ENCODE measurements at places on chromosomes 2 and 18.

DNA sequence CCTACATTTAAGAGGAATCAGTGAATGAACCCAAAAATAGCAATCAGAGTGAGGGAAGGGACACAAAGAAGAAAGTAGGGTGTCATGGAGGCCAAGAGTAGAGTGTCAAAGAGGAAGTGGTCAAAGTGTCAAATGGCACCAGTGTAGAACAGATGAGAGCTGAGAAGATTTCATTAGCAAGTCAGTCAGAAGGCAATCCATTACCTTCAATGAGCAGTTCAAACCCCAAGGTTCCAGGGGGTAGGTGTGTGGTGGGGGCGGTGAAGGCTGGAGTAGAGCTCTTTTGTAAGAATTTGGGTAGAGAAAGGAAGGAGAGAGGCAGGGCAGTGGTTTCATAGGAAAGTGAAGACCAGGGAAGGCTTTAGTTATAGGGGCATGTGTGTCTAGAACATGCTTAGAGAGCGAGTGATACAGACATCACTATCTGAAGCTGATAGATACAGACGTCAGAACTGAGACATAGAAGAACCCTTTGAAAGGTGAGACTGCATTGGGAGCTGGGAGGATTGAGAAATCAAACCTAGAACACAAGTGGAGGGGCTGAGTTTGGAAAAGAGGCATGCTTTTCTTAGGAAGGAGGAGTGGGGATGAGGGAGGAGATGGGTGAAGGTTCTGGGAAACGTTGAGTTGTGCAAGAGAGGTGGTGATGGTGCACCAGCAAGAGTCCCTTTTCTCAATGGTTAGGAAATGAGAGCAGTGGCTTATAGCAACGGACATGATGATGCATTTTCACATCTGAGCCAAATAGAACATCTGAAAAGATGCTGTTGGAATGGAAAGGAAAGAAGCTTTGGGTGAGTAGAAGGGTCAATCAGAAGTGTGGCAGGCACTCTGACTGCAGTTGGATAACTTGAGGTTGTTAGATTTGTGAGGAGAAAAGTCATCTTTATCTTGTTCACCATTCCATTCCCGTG lies 48.9 kb upstream of the IL1RL1 start:
- no peak for DNase-seq

- no peak for DNase-seq
Measured at GRCh38 chr2:178301649-178302238, 107.4 kb downstream of the OSBPL6 start.

- no peak for DNase-seq
Measured at GRCh38 chr18:48308755-48309575, 100.2 kb downstream of the ZBTB7C start.

- no peak for DNase-seq
Measured at GRCh38 chr2:10317646-10318045, 14.9 kb downstream of the HPCAL1 start.

- DNase-seq: no peak
Measured at GRCh38 chr2:10157293-10157692, 34.8 kb downstream of the RRM2 start.

DNA sequence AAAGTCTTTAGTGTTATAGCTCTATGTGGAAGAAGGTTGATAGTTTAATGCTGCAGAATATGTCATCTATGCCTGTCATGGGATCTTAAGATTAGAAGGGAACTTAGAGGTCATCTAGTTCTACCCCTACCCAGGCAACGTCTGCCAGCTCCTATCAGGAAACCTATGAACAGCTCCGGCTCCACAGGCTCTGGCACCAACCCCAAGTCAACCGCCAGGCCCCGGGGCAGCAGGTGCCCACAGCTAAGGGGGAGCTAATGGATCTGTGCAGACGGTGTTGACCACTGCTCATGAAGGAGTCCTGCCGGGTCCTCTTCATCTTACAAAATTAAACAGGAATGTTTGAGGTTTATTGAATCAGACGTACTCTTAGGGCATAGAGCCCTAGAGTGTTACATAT lies 440.8 kb upstream of the KLHL29 start:
- no peak for DNase-seq

- no peak for DNase-seq
Measured at GRCh38 chr2:162084536-162084935, 10.5 kb upstream of the DPP4 start.

DNA sequence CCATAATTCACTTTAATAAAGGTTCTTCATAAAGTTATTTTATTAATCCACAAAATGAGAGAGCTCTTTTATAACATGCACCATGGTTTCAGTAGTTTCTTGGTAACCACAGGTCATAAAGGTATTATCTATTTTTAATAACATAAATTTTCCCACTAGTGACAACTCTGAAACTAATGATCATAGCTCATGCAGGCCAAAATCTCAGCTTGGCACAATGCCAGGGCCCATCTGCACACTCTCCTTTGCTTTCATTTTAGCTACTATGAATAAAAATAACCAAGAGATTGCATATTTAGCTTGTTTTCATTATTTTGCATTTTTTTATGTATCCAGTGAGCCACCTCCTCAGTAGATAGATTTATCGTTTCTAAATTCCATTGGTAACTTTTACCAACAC lies 691.8 kb upstream of the CHAC2 start:
- no peak for DNase-seq
